Urothelium cell line (cell line): ENCODE measurements at places on chromosomes 4 and X.

GRCh38 chr4:24666816-24667477 lies 82.6 kb upstream of the DHX15 start:
- no peak for DNase-seq

GRCh38 chr4:102500352-102500695 lies 835 bp upstream of the NFKB1 start:
- peak; percentile 12 for DNase-seq

DNA sequence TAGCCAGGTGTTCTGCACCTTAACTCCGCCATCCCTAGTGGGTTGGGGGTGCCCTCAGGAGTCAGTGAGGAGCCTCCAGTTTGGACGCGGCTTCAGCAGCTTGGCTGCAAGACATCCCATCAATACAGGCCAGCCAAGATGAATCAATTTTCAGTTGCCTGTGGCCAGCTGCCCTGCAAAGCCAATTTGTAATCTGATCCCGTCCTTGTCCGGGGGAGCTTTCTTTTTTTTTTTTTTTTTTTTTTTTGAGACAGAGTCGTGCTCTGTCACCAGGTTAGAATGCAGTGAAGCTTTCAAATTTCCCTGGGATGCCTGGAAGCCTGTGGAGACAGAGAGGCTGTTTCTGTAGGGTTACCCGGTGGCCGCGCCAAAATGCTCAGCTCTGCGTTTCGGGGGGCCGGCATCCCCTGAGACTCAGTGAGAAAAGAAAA lies 192.5 kb downstream of the ASMT start:
- peak; percentile 31 for DNase-seq

GRCh38 chr4:39682138-39682537 lies 15.8 kb upstream of the UBE2K start:
- DNase-seq: no peak

DNA sequence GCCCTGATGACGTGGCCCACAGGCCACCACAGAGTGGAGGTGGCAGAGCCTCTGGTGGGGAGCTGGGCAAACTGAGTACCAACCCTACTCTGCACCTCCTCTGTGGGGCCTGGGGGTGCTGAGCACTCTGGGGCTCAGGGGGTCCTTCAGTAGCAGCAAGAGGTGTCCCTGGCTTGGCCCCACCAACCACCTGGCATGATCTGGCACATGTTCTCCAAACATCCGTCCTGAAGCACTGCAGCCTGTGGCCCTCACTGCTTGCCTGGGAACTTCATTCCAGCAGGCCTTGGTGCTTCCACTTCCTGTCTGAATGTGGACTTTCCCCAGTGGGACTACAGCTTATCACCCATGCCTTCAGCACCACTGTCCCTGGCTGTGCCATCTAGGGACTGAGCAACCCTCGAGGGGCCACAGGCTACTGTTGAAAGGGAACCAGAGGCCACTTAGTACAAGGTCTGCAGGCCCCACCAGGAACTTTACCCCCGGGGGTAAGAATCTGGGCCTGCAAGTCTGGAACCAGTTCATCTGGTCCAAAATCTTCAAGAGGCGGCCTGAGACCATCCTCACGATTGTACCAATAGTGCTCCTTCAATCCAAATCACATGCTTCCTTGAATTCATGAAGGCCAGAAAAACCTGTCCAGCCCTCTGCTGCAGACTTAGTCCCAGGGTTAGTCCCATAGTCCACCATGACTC lies 13.2 kb downstream of the TNIP2 start:
- DNase-seq: no peak

GRCh38 chr4:73068491-73069337 lies 802 bp downstream of the COX18 start:
- peak; percentile 17 for DNase-seq

DNA sequence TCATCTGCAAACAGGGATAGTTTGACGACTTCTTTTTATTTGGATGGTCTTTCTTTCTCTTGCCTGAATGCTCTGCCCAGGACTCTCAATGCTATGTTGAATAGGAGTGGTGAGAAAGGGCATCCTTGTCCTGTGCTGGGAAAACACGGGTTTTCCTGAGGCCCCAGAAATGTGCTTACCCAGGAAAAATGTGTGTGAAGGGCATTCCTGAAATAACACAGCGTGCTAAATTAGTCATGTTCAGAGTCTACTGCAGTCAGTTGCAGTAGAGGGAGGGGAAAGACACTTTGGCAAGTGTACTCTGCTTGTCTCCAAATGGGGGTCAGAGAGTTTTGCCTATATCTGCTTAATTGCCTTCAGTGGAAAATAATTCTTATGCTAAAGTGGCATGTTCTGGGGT lies 153.9 kb downstream of the CCNG2 start:
- peak; percentile 30 for DNase-seq

GRCh38 chr4:125316791-125317524 lies 2.2 kb downstream of the FAT4 start:
- DNase-seq: peak; percentile 14

- no peak for DNase-seq
Observed at GRCh38 chr4:4755306-4755705, 104.2 kb upstream of the MSX1 start.

GRCh38 chrX:23048806-23049573 lies 49.2 kb downstream of the DDX53 start:
- DNase-seq: no peak

GRCh38 chrX:10039821-10040793 lies 72.9 kb downstream of the CLDN34 start:
- DNase-seq: no peak

- no peak for DNase-seq
Observed at GRCh38 chr4:53919535-53919934, 144.9 kb downstream of the CHIC2 start.

- DNase-seq: peak; percentile 7
Observed at GRCh38 chrX:43467608-43468234, 188.4 kb upstream of the MAOA start.

DNA sequence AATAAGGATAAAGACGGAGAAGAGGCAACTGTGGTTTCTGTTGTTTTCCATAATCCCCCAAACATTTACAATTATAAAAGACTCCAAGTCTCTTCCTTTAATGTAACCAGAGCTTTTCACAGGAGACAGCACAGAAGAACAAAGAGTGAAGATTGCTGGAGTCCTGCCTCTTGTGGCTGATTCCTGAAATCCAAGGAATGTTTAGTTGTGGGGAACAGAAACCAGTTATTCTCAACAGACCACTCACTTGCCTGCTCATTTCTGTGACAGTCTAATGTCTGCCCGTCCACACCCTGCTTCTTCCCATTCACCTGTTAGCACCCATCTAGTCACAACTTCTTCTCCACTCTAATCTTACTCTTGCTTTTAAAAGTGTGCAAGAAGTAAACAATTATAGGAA lies 12.1 kb downstream of the TEX13B start:
- no peak for DNase-seq

GRCh38 chr4:37659696-37660095 lies 26.5 kb downstream of the RELL1 start:
- no peak for DNase-seq
